ENCODE measurements at places on chromosomes 2 and 18. TPM values are rescaled to one million over a fixed set of nuclear protein-coding genes. Genes with fewer than 3 reads are reported as not detected.

DNA sequence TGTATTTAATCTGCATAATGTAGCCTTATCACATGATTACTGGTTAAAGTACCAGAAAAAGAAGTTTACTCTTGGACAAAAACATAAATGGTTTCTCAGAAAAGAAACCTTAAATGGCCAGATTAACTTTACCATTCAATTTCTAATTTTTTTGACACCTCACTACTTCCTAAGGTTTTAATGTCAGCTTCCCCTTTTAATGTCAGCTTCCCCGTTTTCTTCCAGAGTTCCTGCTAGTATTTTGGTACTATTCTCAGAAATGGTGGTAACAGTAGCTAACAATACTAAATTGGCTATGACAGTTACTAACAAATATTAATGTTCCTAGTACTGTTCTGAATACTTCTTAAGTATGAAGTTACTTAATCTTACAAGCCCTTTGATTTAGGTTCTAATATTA is 22.4 kb upstream of the SLC8A1 start:
- no peak for DNase-seq

DNA sequence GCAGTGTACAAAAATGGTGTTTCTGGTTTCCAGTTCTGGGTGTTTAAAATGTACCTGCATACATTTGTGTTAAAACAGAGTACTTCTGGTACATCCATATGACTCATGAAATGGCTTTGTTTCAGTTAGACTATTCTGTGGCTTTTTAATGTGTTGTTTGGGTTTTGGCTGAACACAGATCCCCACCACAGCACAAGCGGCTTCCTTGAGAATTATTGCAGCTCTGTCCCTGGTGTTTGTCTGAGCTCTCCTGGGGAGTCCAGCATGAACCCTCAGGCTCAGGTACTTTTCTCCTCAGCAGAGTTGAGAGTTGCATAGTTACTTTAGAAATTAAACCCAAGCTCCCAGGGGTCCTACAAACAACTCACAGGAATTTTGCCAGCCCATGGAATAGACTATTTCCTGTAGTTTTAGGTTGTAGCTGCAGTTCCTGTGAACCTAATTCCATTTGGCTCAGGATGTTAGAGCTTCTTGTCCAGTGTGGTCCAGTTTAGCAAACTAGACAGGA is 64.8 kb upstream of the EML6 start:
- no peak for DNase-seq

DNA sequence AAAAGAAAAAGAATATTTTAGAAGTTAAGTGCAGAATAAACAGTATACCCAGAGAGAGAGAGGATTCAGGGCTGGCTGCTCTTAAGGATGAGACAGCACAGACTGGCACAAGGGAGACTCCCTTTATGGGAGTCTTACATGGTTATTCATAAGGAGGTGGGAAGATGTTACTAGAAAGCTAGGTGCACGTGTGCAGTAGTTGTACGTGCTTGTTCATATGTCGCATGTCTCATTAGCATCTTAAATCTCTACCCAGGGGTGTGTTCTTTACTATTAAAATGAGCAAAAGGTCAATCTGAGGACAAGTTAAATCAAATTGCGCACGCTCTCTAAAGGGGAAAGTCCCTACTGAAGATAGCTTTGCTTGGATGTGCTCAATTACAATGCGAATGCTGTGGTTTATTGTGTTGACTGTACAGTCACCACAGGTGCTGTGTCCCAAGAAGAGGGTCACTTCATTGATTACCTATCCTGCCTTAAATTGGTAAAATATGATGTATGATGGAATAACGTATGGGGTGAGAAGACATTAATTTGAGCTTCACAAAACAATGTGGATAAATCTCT is 368.0 kb upstream of the SPHKAP start:
- no peak for DNase-seq

GRCh38 chr2:151805343-151805742 is 22.9 kb downstream of the ARL5A start:
- DNase-seq: no peak

DNA sequence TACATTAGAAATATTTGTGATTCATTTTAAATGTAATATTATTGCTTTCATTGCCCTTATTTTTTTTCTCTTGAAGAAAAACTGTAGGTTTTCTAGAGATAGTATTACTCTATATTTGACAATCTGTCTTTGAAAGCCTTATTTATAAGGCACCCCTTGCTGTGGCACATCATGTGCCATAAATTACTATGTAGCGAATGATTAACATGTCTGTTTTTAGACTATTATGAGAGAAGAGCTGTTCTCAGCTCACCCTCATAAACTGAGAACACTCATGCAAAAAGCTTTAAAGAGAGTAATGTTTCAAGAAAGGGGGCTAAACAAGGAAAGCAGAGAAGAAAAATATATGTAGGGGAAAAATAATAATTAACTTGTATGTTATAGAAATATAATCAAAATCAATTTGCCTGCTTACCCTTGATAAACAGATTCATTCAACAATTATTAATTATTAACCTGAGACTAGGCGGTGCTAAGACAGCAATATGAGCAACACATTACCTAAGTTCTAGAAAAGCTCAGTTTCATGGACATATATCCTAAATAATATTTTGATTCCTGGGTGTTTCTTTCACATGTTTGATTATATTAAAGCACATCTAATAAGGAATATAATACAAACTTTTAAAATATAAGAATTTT is 69.0 kb downstream of the RAB3GAP1 start:
- DNase-seq: peak; percentile 18

GRCh38 chr18:36128530-36128870 is 640 bp downstream of the SLC39A6 start:
- no peak for DNase-seq

- no peak for DNase-seq
Measured at GRCh38 chr2:16537347-16537746, 128.3 kb downstream of the CYRIA start.

- no peak for DNase-seq
Measured at GRCh38 chr2:27914805-27915175, 24.3 kb downstream of the BABAM2 start.

- no peak for DNase-seq
Measured at GRCh38 chr2:175793648-175794047, 208.4 kb downstream of the LNPK start.

DNA sequence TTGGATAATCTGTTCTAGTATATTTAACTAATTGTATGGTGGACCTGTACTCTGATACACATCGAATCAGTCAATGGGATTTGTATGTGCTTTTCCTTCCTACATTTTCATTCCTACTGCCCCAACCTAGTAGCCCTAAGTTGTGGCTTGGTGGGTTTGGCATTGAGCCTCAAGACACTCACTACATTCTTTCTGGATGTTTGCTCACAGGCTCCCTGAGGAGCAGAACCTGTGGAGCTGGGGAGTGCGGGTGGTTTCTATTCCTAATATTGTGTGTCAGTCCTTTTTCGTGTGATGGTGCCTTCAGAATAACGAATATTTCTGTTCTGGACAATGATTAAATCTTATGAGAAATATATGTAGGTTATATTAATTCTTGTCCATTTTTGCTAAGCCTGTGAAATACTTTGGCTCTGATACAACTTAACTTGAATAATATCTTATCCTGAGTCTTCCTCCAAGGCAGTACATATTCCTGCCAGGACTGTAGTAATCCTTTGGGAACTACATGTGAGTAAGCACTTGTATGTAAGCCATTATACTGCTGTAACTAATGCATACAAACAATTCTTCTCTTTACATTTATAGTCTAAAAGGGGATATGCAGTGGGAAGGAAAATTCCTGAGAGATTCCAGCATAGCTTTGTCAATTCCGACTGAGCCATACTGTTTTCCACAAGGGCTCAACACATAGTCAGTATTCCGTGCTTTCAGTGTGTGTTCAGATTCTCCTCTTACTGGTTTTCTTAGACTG is 150.6 kb downstream of the AGPS start:
- DNase-seq: no peak

DNA sequence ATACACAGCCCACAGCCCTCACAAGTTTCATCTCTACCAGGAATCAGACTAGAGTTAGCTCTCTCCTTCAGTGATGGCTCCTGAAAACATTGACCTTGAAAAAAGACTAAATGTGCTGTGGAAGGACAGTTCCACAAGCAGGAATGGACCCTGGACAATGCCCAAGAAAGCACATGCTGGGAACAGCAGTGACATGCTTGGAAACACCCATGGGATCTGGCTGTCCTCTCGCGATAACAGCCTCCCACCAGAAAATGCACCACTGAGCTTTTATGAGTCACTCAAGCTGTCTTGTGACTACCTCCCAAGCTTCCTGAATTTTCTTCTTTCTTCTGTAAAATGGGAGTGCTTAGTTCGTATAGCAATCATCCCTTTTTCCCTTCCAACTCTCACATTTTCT is 269.2 kb downstream of the LRATD1 start:
- DNase-seq: no peak

DNA sequence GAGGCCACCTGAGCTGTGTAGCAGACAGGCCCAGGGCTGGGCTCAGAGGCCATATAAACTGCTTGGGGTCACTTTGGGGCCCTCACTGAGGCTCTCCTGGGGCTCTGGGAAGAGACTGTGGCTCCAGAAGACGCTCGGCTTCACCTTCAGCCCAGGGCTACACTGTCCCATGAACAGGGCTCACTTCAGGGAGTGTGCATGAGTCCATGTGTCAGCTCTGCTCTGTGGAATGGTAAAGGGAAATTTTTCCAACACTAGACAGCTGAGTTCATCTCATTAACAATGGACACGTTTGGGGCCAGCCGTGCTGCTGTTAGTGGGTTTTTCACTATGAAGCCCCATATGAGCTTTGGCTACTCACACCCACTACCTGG is 65.4 kb upstream of the TFCP2L1 start:
- DNase-seq: no peak

DNA sequence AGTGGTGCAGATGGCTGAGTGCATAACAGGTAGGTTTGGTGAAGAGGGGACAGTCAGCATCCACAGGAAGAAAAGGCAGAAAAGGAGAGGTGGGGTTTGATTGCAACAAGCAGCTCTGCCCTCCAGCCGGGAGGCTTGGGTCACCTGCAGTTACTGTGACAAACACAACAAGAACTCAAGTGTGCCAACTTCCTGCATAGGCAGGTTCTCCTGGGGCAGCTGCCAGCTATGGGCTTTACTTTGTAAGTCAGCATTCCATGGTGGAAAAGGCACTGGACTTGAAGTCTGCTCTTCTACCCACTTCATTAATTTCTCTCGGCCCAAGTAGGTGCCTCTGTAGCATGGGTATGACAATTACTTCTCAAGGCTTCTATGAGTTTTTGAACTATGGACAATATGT is 98.9 kb downstream of the MYT1L start:
- DNase-seq: no peak

GRCh38 chr2:101516823-101517690 is 42.1 kb upstream of the RFX8 start:
- peak; percentile 63 for DNase-seq

DNA sequence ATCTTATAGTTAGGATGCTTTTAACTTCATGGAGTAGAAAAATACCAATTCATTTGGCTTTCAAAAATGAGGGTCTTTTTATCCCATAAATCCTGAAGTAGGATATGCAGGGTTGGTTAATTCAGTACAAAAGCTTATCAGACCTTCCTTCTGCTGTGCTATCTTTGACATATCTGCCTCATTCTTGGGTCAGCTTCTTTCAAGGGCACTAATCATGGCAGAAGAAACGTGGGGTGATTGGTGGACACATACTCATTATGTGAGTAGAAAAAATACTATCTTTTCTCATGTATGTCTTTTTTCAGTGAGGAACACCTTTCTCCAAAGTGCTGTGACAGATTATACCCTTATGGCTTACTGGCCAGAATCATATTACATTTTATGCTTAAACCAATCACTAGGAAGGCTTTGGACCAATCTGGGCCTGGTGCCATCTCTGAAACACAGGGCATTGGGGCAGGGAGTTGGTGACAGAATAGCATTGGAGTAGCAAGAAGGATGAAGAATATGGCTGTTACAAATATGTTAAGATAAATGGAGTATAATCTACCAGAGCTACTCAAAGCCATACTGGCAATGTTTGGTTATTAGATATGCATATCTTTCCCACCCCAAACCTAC is 10.1 kb downstream of the UGP2 start:
- no peak for DNase-seq

The NOL4 gene
- 0.07 TPM for total RNA-seq

The ONECUT2 gene
- total RNA-seq: under 0.01 TPM

The CYS1 gene
- 20.8 TPM for total RNA-seq

The HNMT gene
- 20.2 TPM for total RNA-seq
